GM23248 (cell line): ENCODE measurements at places on chromosomes 11 and 22.
A peak's percentile ranks its signal among the peaks of the same experiment; 100 is the strongest.

DNA sequence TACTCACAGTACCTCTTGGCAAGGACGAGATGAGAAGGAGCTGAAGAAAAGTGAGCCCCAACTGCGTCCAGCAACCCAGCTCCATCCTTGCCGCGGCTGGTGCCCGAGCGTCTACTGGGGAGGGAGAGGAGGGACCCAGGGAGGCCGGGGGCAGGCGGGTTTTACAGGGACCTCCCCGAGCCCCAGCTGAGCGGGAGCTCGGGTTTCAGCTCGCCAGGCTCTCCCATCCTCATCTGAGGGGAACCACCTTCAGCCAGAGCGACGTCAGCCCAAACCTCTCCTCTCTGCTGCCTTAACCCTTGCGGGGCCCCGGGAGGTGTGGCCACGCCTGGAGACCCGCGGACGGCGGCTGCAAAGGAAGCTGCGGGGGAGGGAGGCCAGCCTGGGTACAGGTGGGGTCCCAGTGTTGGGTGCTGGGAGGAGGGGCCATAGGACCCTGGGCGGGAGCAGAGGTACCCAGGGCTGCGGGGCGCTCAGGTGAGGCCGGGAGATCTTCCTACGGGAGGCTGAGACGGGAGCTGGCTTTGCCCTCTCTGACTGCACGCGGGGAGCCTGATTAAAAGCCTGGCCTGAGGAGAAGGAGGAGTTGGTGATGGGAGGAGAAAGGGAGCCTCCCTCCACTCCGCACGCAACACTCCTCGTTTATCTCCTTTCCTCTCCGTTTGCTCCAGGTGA is at the start of gene PAMR1:
TSS of gene PAMR1 (minus strand) at position 116 of the 675 bp plus-strand sequence. CDS start at position 85, 31 bp downstream.
- peak; percentile 90 for DNase-seq

DNA sequence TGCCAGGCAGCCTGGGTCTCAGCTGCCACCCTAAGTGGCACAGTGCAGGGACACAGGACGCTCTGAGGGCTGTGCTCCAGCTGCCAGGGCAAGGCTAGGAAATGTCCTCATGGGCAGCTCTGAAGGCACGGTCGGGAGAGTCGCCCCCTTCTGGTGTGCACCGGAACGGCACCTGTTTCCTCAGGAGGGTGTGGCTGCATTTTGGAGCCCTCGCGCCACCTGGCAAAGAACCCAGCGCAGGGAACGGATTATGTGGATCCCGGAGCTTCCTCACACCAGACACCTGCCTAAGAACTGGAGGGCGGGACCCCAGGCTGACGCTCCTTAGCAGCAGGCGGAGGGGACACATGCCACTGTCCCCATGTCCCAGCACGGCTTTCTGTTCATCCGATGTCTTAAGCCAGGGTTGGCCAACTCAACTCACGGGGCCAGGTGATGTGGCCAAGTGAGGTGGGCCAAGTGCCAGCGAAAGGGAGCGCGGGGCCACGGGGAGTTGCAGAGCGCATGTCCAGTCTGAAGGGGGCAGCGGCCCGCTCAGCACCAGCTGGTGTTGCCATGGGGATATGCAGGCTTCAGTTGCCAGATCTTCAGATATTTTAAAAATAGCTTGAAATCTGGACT is 5.1 kb upstream of the SLC22A8 start:
- DNase-seq: no peak

DNA sequence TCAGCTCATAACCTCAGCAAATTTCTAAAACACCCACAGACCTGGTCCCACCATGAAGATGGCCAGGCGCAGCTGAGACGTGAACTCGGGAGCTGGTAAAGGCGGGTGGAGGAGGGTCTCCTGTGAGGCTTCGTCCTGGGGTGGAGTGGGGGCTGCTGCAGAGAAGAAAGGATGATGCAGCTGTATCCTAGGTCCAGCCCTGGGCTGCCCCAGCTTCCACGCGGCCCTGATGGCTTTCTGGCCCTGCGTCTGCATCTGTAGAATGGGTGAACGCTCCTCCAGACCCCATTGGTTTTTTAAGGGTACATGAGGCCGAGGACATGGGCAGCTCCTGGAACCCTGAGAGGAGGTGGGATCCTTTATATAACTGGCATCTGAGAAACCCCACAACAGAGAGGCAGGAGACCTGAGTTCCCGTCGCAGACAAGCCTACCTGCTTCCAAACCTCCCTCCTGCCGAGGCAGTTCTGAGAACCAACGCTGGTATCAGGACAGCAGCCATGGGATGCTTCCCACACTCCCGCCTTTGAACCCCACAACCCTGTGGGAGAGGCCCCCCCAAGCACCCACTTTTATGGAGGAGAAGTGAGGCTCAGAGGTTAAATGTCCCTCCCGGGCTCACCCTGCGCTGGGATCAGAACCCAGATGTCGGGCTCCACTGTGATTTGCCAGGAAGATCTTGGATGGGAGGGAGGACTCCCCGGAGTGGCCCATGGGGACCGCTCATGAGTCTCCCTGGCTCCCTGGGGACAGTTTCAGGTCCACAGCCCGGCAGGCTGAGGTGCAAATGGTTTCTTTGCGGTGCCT is 55.2 kb upstream of the FGF3 start:
- DNase-seq: no peak

DNA sequence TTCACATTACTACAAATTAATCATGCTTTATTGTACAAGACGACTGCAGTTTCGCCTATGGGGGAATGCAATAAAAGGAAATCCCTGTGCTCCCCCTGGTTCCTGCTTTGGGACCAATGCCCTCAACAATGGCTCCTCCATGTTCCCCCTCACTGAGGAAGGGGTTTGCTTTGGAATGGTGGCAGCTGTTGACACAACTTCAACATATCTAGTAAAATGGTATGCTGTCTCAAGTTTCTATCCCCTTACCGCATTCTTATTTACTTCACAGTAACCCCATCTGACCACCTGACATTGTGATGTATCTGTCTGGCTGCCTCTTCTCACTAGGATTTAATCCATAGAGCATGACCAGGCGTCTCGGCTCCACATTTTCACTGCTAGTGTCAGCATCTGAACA is 48.8 kb downstream of the PIWIL3 start:
- no peak for DNase-seq

GRCh38 chr22:42399315-42400271 is 32.6 kb downstream of the NFAM1 start:
- DNase-seq: no peak

DNA sequence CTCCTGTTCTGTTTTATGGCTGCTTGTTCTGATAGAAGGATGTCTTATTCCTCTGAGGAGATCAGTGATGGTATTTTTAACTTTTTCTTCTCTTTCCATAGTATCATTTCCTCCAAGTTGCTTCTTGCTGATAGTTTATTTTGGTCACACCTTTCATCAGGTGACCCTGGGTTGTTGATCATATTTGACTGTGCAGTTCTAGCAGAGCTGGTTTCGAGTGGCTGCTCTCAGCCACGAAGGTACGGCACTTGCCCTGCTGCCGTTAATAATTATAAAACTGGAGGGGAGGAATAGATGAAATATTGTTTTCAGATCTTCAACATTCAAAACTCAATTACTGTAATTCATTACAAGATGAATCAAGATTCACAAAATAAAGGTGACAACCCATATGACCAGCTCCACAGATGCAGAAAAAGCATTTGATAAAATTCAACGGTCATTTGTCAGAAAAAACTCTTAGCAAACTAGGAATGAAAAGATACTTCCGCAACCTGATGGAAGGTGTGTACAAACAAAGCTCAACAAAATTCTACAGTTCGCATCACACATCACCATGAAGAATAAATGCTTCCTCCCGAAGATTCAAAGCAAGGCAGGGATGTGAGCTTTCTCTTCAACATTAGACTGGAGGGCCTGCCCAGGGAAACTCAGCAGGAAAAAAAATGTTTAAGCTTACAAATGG is 59.2 kb upstream of the RTL6 start:
- DNase-seq: no peak

- no peak for DNase-seq
Measured at GRCh38 chr22:19902245-19902715, 39.3 kb upstream of the COMT start.

- no peak for DNase-seq
Measured at GRCh38 chr22:29308148-29308790, 1.8 kb downstream of the GAS2L1 start.

- DNase-seq: no peak
Measured at GRCh38 chr11:46513934-46514342, 79.9 kb downstream of the AMBRA1 start.

- peak; percentile 18 for DNase-seq
Measured at GRCh38 chr11:69841859-69842698, 22.9 kb upstream of the FGF3 start.

GRCh38 chr22:37996079-37996478 is 11.7 kb upstream of the SOX10 start:
- DNase-seq: no peak

- DNase-seq: no peak
Measured at GRCh38 chr11:33695051-33695566, 5.5 kb downstream of the C11orf91 start.

DNA sequence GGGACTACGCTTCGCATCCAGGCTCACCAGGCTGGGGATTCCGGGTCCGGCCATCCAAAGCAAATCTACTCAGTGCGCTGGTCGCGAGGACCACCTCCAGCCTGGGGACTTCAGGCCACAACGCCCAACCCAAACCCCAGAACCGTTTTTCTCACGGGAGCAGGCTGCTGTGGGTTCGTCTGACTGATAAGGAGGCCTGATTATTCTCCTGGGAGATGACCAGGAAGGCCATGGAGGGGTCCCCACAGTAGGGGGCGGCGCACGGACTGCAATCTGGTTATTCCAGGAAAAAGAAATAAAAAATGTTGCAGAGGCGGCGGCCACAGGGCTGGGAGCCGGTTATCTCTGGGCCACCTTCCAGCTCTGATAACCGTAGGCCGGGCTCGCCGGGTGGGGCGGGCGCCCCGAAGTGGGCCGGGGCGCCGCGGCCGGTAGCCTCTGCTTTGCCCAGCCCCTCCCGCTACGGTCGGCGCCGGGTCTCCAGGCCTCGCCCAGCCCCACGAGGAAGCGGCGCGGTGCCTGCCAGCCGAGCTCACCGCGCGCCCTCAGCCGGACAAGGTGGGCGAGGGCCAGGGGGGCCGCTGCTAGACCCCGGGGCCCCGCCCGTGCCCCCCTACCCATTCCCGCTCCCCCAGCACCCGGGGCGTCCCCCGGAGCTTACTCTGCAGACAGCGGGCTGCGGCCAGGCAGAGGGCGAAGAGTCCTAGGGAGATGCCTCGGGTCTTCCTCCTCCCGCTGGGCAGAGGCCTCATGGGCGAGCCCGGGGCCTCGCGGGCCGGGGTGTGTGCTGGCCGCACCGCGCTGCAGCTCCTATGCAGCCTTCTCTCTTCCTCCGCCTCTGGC is 446 bp downstream of the VSTM5 start:
- DNase-seq: peak; percentile 56

- DNase-seq: no peak
Measured at GRCh38 chr22:50141891-50142363, 28.6 kb upstream of the PANX2 start.

GRCh38 chr11:27551127-27551526 is 44.6 kb upstream of the LIN7C start:
- no peak for DNase-seq

DNA sequence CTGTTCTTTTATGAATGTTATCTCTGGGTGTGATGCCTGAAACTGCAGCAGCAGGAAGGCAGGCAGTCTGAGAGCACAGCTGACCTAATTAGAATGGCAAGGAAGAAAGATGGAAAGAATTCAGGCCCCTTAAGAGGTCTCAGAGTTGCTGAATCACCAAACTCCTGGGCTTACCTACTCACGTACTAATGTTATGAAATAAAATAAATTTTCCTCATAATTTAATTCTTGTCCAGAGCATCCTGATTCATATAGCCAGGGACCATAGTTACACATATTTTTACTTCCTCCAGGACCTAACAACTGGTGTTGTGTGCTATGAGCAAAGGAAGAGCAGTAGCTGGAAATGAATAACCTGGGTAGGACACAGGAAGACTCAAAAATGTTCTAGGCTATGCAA is 41.9 kb downstream of the SNX19 start:
- DNase-seq: peak; percentile 73

DNA sequence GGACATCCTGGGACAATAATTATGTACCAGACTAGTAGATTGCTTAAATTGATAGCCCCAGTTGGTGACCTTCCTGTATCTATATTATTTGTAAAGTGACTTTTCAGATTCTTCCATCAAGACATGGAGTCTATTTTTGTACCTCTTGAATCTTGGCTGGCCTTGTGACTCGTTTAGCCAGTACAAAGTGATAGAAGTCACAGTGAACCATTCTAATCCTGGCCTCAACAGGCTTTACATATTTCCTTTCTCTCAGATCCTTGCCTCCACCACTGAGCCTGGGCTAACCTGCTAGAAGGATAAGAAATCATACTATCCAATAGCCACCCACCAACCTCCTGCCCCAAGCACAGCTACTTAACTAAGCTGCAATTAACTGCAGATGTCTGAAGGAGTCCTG is 37.5 kb upstream of the SLC6A5 start:
- DNase-seq: no peak

GRCh38 chr22:41078931-41079330 is 13.5 kb upstream of the EP300 start:
- no peak for DNase-seq

- peak; percentile 85 for DNase-seq
Measured at GRCh38 chr11:67351275-67352005, 1.9 kb downstream of the POLD4 start.
